ENCODE measurements at places on chromosomes 6 and 20.

- no peak for DNase-seq
Observed at GRCh38 chr6:34384321-34385153, 7.9 kb downstream of the NUDT3 start.

GRCh38 chr6:170262489-170263088 is 28.3 kb downstream of the DLL1 start:
- DNase-seq = no peak

DNA sequence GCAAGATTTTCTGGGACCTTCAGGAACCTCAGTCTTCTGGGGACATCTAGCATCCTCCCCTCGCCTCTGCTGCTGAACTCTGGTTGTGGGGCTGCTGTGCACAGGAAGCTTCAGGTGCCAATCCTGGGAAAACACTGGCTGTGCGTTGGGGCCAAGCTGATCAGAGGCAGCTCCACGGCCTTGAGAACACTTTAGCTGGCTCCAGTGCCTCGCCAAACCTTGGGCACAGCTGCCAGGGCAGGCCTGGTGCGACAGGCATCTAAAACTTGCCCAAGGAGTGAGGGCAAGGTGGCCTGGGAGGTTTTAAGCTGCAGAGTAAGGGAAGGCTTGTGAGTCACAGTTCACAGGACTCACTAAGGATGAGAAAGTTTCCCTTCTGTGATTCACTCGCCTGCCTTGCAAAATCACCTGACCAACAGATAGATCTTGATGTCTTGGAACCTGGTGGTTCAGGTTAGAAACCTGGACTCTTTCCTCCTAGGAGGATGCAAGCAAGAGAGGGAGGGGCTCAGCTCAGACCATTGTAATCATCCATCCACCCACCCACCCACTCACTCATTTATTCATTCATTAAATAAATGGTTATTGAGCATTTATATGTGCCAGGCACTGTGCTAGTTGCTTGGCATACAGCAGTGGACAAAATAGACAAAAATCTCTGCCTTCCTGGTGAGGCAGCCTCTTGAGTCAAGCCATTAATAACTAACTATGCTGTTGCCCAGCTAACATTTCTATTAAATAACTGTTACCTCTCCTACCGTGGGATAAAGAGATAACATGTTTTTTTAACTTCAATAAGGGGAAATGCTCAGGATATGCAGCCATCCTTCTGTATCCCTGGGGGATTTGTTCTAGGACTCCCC is 2.5 kb upstream of the SPATS1 start:
- no peak for DNase-seq

- DNase-seq = no peak
Observed at GRCh38 chr6:165519316-165519715, 143.7 kb downstream of the PDE10A start.

- DNase-seq = no peak
Observed at GRCh38 chr20:24951536-24952083, 2.5 kb downstream of the CST7 start.

- DNase-seq = no peak
Observed at GRCh38 chr20:33821270-33821836, 10.2 kb downstream of the CHMP4B start.

DNA sequence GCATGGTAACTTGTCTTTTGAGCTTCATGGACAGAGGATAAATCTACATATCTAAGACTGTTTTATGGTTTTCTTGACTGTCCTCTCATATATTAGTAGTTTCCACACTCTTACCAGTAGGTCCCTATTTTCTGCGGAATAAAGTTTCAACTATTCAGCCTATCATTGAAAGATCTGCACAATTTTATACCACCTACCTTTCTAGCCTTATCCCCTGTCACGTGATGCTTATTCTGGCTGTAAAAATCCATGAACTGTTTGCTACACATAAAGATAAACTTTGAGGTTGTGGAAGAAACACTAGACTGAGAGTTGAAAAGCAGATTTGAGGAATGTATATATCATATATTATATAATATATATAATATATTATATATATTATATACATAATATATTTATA is 423.8 kb downstream of the TENT5A start:
- no peak for DNase-seq

- peak; percentile 95 for DNase-seq
Observed at GRCh38 chr6:41697861-41698781, 37.3 kb downstream of the TFEB start.

GRCh38 chr20:42098418-42098817 is 480.2 kb upstream of the CHD6 start:
- no peak for DNase-seq
